Activated CD8-positive, alpha-beta memory T cell treated with anti-CD3 and anti-CD28 coated beads, Interleukin-2, amount 50 U/mL, for 48 hours (primary cell): ENCODE measurements at places on chromosomes 7 and 10.

- no peak for DNase-seq
Measured at GRCh38 chr7:31651234-31652062, 35.6 kb upstream of the PPP1R17 start.

- DNase-seq: no peak
Measured at GRCh38 chr7:27873981-27874957, 134.3 kb downstream of the TAX1BP1 start.

DNA sequence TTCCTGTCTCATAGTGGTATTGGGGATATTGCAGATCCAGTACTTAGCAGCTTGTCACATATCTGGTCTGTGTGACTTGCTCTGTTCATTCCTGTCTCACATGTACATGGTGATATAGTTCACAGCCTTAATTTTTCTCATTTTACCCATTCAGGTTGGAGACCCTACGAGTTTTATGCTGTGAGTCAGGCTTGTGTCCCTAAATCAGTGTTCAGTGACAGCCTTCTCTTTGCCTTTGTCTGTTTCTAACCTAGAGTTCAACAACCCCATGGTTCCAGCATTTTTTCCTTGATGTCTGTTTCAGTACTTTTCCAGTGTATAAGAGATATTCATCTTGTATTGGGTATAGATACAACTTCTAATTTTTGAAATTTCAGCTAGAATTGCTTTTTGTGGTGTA, 1016.2 kb downstream of the LRMDA start:
- no peak for DNase-seq

- DNase-seq: no peak
Measured at GRCh38 chr7:141387521-141388217, 163.5 kb upstream of the AGK start.

- DNase-seq: no peak
Measured at GRCh38 chr10:15545266-15545665, 174.2 kb upstream of the FAM171A1 start.

- no peak for DNase-seq
Measured at GRCh38 chr7:13024121-13024674, 336.8 kb downstream of the ARL4A start.

- DNase-seq: no peak
Measured at GRCh38 chr10:112981553-112981952, 31.5 kb downstream of the TCF7L2 start.

GRCh38 chr10:11404901-11405300, 206.5 kb downstream of the USP6NL start:
- no peak for DNase-seq

DNA sequence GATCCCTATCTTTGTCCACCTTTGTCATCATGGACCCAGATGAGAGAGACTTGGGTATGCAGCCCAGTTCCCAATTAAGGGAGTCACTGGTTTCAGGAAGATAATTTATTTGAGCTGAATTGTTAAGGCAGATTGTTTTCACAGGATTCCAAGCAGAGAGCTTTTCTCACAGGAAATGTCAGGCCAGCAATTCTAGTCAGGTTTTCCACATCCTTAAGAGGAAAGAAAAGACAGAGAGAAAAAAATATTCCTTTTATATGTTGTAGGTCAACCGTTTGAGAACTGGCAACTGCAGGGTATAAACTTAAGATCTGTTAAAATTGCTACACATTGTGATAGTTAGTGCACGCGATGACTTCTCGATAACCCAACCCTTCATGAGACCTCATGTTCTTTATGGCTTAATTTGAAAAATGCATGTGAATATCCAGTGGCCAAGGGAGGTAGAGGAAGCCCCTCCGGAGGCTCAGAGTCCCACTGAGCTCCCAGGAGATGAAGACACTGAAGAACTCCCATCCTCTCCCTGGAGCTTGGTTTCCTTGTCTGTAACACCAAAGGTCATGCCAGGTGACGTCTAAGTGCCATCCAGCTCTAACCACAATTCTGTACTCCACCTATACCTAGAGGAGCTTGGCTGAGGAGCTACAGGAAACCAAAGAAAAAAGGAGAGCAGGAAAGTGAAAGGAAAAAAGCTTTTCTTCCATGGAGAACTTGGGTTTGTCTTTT, 45.6 kb downstream of the MINDY4 start:
- no peak for DNase-seq

GRCh38 chr7:101743995-101744360, 73.4 kb upstream of the CUX1 start:
- no peak for DNase-seq

DNA sequence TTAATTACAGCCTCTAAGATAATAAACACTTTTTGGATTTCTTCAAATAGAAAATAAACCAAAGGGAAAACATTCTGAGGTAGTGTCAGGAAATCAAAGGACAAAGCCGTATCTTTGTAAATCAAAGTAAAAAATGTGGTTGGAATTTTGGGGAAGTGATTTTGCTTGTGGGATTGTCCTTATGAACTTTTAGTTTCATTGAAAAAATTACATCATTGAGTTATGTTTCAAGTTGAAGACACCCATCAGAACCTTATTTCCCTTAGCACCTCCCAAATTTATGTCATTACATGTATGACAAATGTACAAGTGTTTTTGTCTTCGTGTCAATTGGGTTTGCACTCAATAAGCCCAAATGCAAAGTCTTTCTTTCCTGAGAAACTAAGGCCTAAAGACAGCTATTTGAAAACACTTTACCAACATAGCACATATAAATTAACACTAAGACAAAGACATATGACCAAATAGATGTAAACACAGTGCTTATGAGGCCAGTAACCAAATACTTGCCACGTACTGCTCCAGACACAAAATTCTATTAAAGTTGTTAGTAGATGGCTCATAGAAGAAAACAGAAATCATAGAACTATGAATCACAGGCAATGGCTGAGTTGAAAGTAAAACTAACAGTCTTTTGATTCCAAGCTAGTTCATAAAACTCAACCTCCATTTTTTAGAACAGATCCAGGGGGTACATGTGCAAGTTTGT, 26.9 kb upstream of the LAMB4 start:
- DNase-seq: no peak

DNA sequence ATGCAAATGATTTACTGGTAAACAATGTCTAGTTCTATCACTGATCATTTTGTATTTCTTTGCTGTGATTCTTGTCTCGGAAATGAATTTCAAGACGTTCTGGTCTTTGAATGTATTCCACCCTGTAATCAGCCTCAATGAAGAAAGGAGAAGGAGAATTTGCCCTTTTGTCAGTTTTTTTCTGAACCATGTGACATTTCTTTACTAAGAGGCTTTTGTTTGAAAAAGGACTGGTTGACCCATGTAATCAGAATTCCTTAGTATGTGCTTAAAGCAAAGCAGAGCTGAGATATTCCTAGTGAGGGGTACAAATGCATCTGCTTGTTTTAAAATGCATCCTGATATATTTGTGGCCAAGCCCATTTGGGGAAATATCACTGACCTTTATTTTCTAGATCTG, 581.6 kb downstream of the ETV1 start:
- DNase-seq: no peak

DNA sequence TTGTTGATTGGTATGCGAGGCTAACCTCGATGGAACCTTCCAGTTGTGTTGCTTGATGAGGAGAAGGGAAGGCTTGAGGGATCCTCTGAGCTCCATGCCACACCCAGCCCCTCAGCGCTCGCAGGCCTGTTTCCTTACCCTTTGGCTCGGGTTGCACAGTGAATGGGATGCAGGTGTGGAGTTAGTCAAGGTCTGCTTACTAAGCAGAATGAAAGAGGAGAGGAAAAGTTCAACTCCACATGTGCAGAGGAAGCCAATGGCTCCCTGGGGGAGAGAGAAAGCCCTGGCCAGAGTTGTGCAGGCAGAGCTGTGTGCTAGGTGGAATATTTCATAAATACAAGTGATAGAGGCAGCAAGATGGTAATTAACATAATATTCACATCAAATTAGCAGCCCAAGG, 85.5 kb downstream of the JCAD start:
- no peak for DNase-seq

DNA sequence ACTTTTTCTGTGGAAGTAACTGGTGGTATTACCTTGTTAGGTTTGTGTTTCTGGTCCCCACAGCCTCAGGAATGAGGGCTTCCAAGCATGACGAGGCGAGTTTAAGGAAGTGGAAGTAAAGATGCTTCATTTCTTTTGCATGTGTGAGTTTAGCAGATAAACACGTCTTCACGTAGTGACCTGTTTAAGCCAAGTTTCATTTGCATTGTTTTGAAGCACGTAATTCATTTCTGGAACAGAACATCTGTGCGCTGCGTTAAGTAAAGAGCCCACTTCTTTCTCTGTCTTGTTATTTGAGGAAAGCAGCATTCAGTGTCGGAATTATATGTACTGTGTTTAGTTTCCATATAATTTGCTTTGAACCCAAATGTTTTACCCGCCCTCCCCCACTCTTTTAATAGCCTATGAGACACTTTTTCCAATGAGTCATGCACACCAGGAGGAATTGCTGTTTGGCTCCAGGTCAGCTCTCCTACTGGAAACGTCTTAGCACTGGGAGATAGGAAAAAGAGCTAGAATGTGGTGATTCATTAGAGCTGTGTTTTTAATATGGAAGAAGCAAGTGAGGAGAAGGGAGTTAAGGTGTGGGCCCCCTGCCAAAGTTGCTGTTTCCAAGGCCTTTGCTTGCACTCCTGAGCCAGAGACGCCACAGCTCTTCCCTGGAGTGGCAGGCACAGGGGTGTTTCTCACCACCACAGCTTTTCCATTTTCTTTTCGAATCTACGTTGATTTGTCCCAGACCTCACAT, 36.7 kb downstream of the BTBD16 start:
- no peak for DNase-seq

GRCh38 chr10:6301488-6302075, 98.8 kb downstream of the PFKFB3 start:
- no peak for DNase-seq

- no peak for DNase-seq
Measured at GRCh38 chr7:43618073-43618472, 35.2 kb downstream of the STK17A start.

GRCh38 chr7:3267966-3268690, 32.9 kb upstream of the SDK1 start:
- no peak for DNase-seq

- no peak for DNase-seq
Measured at GRCh38 chr7:69311489-69311888, 286.8 kb upstream of the AUTS2 start.
